SK-N-DZ (cell line): ENCODE measurements at places on chromosomes 7 and 10.

GRCh38 chr10:24645784-24646183, 77.9 kb downstream of the ARHGAP21 start:
- DNase-seq, result no peak

DNA sequence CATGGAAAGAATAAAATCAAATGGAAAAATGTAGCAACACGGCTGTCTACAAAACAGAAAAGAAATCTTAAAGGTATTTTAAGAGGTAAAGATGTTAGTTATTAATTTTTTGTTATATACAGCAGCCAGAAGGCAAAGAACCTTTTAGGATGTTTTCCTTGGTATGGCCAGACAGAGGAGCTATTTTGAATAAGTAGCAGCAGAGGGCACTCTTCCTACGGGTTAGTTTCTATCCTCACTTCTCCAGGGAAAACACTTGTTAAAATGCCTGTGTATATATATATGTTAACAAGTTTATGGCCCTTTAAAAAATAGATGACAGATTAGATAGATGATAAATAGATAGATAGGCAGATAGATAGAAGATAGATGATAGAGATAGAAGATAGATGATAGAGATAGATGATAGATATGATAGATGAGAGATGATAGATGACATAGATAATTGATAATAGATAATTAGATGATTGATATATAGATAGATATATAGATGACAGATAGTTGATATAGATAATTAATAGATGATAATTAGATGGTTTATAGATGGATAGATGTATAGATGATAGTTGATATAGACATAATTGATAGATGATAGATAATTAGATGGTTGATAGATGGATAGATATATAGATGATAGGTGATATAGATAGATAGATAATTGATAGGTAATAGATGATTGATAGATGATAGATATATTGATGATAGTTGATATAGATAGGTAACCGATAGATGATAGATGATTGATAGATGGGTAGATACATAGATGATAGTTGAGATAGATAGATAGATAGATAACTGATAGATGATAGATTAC, 57.8 kb upstream of the WIPF3 start:
- DNase-seq, result peak; percentile 53

DNA sequence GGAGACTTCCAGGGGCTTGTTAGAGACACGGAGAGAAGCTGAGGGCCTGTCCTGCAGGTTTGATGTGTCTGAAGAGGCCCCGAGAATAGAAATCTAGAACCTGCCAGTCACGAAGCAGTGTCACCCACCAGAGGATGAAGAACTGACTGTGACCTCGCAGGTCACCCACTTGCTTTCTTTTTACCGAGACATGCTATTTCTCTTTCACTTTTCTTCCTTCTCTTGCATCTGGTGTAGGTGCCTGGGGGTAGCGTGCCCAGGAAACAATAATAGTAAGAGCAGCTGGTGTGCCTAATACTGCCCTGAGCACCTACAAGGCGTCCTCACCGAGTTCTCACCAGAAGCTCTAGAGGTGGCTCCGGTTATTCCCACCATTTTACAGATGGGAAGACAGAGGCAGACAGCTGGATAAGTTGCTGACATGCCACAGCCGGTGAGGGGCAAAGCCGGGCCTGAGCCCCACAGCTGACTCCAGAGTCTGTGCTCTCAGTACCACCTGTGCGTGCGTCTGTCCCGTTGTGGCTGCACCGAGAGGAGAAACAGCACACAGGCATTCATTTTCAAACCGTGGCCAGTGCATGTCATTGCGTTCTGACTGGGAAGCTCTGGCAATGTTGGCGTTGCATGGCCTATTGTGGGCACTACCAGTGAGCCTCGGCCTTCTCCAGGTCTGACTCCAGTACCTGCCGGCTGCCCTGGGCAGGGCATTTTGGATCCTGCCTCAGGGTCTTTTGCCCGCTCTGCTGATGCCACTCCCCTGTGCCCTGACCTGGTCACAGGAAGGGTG, 7.8 kb downstream of the CHST3 start:
- no peak for DNase-seq

DNA sequence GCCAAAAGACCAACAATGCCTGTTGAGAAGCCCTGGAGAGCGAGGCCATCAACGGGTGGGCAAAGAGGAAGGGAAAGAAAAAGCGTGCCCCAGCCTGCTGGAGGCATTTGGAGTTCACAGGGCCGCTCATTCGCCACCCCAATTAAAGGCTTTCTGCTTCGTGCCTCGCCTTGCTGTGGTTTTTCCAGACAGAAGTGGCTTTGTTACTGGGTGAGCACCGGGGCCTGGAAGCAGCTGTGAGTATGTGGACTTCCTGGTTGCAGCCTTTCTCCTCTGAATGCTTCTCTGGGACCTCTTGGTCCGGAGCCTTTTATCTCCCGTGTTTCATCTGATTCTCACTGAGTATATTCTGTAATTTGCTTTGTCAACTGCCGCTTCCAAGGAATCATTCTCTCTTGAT, 118.1 kb upstream of the EGR2 start:
- no peak for DNase-seq

DNA sequence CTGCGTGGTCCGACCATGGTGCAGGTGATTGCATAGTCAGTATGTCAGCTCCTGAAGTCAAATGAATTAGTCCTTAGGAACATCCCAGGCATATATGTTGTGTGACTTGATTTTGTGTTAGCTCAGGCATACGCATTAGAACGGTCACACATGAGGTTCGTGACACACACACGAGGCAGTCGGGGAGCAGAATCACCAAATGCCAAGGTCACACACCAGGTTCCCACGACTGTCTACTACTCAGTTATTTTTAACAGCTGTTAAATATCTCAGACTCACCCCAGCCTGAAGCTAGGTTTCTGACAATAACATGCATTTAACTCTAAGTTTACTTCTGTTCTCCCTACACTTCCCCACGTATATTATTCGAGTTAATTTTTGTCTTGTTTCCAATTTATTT, 54.8 kb downstream of the DYNC2I1 start:
- DNase-seq, result no peak

DNA sequence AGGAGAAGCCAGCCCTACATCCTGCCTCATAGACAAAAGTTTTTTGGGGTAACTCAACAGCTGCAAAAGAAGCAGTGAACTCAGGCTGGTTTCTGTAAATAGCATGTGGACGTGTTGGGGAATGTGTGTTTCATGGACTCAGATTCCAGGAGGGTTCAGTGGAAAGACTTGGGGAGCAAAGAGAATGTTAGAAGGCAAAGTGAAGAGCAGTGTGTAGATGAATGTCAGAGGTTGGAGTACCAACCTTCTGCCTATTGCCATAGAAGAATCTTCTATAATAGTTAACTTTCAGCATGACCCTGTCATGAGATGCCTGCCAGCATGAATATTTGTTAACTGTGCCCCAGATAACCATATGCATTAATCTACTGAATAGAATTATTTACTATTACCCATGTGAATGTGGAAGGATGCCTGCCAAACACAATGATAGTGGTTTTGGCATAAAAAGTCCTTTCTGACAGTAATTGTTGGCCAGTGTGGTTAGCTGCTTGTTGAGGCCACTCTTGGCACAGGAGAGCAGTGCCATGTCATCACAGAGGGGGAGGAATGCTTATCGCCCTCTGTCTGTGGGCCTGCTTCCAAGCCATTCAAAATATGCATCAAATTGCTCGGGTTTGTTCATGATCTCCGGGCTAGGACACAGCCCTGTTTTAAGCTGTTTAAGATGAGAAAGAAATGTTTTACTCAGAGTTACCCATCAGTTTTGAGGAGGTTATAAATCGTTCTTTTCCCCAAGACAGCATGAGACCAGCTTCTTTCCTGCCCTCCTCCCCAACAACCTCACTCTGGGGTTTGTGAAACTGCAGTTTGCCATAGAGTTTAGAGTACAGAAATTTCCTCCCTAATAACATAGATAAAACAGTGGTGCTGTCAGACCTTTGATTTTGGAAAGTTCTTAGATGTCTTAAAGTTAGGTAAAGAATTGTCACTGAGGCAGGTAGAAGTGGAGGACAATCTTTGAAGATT, 165.3 kb downstream of the WNT2 start:
- no peak for DNase-seq

DNA sequence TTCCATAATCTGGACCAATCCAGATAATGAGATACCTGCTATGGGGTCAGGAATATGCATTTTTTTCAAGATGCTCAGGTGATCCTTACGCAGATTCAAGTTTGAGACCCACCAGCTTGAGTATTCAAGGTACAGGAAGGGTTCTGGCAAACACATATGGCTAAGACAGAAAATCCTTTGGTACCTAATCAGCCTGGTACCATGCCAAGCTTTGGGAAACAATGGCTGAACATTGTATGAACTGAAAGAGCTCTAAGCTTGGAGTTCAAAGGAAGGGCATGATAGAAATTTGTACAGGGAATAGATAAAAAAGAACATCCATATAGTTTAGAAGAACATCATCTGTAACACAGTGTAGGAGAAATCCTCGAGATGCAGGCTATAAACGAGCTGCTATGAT, 382.7 kb downstream of the THSD7A start:
- no peak for DNase-seq

DNA sequence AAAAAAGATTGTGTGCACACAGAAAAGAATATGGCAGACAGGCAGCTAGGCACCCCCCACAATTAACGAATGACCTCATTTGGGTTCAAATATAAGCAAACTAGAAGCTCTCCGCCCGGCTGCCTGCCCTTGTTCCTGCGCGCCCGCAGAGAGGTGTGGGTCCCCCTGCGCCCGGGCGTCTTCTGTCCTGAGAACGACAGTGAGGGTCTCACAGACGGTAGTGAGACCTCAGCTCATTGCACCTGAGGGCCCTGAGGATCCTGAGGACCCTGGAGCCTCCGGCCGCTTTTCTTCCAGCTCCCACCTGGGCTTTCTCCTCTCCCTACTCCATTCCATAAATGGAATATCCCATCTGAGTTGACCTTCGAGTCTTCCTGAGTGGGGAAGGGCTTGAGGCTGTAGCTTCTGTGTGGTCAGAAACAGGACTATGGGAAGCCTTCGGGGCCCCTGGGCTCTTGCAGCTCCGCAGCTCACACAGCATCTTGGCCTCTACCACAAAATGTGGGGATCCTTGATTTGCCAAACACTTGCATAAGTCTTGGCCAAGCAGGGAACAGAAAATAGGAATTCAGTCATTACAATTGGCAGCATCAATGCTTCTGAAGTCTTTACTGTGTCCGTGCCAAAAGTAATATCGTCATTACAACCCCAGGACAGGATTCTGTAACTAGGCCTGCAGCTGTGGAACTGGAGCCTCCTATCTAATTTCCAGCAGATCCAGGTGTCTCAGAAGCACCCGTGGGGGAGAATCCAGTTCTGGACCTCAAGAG, 43.8 kb downstream of the JAKMIP3 start:
- DNase-seq, result no peak

DNA sequence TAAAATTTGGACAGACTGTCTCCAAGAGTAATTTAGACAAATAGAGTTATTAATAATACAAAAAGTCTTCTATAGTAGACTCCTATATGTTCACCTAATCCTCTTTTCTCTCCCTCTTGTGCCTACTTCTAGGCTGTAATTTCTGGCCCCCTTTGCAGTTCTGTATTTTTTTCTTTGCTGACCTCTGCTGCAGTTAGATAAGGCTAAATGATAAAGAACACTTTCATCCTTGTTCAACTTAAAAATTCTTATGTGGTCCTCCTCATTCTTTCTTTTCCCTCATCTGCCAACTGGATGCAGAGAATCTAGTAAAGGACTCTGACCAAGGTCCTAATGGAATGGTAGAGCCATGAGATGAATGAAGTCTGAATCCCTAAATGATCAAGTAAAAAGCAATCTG, 20.1 kb downstream of the GLCCI1 start:
- DNase-seq, result no peak

DNA sequence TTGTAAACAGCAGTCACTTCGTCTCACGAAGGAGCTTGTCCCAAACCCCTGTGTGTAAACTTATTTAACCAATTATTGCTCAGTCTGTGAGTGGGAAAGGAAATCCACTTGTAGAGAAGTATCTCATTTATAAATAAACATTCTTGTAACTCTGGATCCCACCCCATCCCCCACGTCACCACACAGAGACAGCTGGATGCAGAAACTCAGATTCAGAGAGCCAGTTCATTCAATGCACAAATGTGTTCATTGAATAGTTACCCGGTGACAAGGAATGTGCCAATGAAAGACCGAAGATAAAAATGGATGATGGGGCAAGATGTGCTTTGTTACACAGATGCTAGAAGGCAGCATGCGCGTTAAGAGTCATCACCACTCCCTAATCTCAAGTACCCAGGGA, 8.3 kb upstream of the OCM start:
- no peak for DNase-seq

GRCh38 chr10:50417886-50418830, 166.8 kb upstream of the ASAH2 start:
- DNase-seq, result no peak

GRCh38 chr10:93437086-93437945, 44.8 kb downstream of the MYOF start:
- DNase-seq, result no peak

- DNase-seq, result no peak
Observed at GRCh38 chr10:77553311-77553710, 84.3 kb downstream of the KCNMA1 start.

GRCh38 chr7:112157072-112157471, 49.1 kb downstream of the DOCK4 start:
- no peak for DNase-seq

DNA sequence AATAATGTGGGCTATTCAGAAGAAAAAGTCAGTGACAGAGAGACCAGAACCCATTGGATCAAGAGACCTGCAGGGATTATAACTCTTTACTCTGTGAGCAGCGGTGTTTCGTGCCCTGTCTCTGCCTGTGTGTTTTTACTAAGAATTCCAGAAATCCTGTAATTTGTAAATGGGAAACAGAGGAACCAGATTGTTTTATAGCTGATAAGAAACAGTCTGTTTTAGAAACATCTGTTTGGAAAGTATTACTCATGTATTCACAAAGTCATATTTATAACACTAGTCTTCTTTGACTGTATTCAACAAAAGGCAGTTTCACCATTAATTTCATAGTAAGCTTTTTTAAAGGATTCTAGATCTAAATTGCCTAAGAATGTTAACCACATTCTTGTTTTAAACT, 30.0 kb upstream of the VDAC2 start:
- DNase-seq, result no peak

DNA sequence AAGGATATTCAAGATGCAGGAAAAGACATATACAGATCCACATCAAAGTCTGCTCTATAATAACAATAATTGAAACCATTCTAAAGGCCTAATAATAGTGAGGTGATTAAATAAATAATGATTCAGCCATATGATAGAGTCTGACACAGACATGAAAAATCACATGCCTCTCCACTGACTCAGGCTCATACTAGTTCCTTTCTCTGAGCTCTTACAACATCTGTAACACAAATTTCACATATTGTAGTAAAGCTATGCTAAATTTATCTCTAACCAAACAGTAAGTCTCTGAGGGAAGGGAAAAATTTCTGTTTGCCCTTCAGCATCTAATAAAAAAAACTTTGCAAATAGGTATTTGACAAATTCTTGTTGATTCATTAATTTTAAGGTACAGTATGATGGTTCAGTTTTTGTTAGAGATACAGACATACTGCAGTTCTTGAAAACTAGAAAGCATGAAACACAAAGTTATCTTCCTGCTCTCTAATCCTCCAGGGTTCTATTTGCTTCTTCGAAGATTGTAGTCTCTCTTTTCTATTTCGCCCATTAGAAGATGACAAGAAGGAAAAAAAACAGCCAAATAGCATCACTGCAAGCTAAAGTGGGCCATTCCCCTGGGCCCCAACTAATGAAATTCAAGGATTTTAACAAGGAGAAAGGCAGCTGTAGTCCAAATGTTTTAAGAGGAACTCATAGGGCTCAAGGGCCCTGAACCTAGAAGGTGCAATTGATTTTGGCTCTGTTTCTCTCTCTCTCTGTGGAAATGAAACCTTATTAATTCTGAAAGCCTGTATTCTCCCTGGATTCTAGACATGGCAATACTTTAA, 53.9 kb downstream of the CUBN start:
- no peak for DNase-seq

GRCh38 chr10:60417901-60418300, 28.2 kb upstream of the ANK3 start:
- DNase-seq, result peak; percentile 17
